Stimulated activated CD8-positive, alpha-beta memory T cell treated with anti-CD3 and anti-CD28 coated beads, Interleukin-4, amount 100 ng/mL, for 48 hours (primary cell): ENCODE measurements at places on chromosomes 1 and 21.

DNA sequence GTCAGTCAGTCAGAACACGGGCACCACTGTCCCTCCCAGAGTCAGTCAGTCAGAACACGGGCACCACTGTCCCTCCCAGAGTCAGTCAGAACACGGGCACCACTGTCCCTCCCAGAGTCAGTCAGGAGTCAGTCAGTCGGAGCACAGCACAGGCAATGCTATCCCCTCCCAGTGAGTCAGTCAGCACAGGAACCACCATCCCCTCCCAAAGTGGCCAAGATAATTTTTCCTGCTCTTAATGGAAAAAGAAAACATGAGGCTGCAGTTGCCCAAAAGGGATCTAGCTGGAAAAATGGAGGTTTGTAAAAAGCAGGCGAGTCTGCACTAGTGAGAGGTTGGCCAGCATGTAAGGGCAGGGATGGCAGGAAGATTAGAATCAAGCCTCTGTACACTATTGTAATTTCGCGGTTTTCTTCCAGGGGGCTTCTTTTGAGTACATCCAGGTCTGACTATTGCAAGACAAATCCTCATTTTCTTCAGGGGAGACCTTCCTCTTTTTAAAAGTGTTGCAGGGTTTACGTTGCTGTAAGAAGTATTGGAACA, 213.8 kb downstream of the SIPA1L2 start:
- no peak for DNase-seq

DNA sequence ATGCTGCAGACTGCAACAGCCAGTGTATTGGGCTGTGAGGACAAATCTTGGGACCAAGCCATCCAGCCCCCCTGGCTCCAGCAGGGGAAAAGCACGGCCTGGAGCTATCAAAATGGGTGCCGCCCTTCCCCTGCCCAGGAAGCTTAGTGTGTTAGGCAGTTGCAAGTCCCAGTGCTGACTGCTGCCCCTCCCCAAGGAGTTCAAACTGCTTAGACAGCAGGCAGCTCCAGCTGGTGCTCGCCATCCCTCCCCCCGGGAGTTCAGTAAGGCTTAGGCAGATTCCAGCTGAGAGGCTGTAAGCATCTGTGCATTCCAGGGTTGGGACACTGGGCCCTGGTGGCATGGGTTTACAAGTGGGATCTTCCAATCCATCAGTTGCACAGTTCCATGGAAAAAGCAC, 579.6 kb upstream of the NR5A2 start:
- DNase-seq, result no peak

DNA sequence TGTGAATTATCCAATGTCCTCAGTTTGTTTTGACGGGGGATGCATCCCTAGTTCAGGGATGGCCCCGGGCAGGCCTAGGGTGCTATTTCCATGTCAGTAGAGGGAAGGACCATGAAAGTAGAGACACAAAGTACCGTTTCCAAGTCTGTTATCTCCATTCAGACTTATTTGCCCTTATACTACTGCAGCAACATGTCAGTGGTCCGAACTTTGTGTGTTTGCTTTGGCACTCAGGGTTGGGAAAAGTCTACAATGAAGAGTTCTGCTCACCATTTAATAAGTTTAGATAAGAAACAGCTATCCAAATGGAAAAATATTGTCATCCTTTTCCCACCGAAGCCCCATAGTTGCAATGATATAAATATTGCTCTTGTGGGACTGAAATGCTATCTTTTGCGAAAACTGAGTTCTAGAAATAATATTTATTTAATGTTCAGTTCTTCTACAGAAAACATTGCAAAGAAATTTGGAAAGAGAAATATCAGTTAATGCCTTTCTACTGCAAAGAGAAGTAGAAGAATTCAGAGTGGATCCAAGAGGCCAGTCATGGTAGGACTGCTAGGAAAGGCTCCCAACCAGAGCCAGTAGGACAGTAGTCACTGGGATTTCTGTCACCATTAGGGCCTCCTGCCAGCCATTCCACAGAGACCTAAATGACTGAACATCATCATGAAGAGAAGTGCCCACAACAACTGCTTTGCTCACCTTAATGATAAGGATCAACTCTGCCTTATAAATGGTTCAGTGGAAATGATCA, 11.5 kb upstream of the AGT start:
- DNase-seq, result no peak

GRCh38 chr1:30665216-30666010, 58.0 kb downstream of the MATN1 start:
- DNase-seq, result no peak

- no peak for DNase-seq
Measured at GRCh38 chr1:9448132-9449109, 90.8 kb upstream of the SLC25A33 start.

GRCh38 chr1:17359031-17359430, 13.0 kb upstream of the PADI6 start:
- DNase-seq, result no peak

DNA sequence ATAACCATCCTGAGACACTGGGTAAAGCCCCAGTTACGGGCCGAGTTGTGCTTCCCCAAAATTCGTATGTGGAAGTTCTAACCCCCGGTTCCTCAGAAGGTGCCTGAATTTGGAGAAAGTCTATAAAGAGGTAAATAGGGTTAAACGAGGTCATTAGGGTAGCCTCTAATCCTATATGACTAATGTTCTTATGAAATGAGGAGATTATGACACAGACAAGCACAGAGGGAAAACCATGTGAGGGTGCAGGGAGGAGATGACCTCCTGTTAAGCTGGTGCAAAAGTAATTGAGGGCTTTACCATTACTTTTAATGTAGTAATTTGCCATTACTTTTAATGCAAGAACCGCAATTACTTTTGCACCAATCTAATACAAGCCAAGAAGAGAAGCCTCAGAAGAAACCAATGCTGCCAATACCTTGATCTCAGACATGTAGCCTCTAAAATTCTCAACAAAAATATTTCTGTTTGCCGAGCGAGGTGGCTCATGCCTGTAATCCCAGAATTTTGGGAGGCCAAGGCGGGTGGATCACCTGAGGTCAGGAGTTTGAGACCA, 260.8 kb downstream of the GPATCH2 start:
- DNase-seq, result no peak

DNA sequence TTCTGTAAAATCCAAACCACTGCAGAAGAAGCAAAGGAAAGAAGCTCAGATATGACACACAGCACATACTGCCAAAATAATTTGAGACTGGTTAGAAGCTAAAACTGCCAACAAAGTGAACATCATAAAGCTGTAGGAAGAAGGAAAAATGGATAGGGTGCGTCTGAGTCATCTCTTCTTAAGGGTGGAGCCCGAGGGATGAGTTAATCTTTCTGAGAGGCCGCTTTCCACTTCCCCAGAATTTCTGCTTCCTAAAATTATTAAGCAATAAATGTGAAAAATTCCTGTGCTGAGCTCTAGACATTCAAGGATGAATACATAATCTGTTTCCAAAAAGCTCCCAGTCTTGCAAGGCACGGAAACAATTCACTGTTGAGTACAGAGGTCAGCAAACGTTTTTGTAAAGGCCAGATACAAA, 20.1 kb downstream of the PPT1 start:
- no peak for DNase-seq

DNA sequence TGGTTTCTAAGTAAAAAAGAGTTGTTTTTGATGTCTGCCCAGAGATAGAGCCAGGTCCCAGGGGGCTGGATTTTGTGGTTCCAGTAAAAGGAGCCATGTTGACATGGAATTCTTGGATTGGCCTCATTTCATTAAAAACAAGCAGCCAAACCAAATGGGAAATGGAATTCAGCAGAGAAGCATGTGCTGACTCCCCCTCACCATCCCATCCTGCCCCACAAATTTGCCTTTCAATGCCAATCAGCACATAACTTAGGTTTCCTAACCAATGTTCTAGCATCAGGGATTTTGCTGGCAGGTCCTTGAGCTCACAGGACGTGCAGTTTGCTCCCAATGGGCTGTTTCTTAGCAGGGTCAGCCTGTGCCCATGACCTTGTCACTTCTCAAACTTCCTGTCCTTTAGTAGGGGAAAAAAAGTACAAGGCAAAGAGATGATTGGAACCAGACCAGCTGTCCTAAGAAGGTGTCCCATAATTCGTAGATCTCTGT, 101.5 kb upstream of the GADD45A start:
- no peak for DNase-seq
